ENCODE measurements at places on chromosomes 13 and 19. TPM values are rescaled to one million over a fixed set of nuclear protein-coding genes. Genes with fewer than 3 reads are reported as not detected.
A peak's percentile ranks its signal among the peaks of the same experiment; 100 is the strongest.

DNA sequence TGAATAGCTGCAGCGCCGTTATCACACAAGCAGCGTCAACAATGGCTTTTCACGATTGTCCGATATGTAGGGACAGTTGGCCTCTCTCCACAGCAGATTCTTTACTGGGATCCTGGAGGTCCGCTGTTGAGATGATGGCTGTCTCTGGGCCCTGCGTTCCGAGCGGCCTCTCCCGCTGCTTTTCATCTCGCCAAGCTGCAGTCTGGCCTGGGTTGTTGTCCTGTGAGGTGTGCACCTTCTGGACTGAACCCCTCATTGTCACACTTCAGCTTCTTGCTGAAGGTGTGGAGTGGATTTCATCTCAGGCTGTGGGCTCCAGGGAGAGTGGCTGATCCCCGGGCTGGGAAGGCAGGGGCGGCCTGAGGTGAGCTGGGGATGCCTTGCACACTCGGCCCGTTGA, 9.6 kb downstream of the UPF1 start:
- no peak for DNase-seq

DNA sequence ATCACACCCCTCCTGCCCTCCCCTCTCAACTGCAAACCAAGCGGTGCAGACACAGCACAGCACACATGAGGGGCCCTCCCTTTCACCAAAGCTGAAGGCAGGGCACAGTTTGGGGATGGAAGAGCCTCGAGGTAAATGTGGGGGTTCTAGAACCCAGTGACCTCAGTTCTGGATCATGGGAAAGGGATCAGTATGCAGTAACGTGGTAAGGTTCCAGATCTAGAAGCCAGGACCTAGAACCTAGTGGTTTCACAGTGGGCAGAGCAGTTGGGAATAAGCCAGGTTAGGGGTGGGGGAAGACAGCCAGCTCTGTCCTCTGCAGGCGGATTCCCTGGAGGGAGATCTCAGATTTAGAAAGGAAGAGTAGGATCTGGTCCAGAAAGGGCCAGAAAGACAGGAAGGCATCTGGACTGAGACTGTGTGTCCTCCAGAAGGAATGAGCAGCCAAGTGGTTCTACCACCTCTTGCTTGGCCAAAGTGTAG, 3.1 kb downstream of the FTL start:
- no peak for DNase-seq

DNA sequence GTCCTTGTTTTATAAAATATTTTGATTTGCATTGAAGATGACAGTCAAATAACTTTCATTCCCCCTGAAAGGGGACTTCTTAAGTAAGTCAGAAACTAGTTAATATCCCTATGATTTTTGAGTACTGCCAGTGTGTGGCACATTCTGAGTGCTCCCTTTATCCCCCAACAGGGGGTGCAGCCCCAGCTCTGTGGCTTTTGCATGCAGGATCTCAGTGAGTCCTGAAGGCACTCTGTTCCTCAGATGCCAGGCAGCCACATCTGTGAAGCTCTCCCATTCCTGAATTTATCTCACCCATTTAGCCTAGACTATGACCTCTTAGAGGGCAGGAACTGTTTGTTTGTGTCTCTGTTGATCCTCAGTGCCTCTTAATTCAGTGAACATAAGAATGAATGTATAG, 123.1 kb downstream of the CDK8 start:
- DNase-seq = no peak

DNA sequence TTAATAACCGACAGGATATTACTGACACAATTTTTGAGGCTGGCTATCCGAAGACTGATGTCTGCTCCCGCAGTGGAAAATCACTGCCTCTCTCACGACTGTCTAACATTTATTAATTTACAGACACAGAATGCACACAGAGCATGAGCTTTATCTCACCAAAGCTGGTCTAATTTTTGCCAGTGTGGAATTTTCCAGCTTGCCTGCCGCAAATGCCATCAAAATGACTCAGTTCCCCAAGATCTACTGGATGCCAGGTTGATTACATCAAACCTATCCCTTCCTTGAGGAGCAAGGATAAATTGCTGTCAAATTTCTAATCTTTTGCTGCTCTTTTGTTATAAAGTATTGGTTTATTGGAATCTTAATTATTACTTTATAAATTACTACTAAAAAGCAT, 1775.1 kb upstream of the PCDH20 start:
- no peak for DNase-seq

DNA sequence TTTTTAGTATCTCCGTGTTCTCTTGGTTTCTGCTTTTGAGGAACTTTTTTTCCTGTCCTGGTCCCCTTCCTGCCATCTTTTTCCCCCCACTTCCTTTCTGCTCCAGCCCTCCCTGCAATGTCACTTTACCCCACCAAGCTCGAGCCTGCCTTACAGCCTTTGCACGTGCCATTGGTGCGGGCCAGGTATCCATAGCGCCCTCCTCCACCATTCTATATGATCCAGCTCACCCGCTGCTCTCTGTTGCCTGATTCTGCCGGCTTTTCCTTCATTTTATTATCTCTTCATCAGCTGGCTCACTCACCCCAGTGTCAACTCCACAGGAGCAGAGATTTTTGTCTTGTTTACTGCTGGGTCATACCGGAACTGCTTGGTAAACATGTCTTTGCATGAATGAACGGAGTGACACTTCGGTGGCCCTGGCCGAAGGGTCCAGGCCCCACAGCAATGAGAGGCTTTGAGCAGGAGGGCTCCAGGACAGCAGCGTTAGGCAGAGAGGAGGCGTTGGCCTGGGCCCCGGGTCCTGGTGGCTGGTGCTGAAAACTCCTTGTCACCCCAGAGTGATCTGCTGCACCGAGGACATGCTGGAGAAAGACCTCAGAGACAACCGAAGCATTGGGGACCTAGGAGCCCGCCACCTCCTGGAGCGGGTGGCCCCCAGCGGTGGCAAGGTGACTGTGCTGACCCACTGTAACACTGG, 1.2 kb downstream of the MRI1 start:
- DNase-seq = no peak

GRCh38 chr13:39663508-39663907, 8.0 kb downstream of the COG6 start:
- DNase-seq = no peak

GRCh38 chr19:7294558-7295212, 471 bp upstream of the INSR start:
- DNase-seq = no peak

- no peak for DNase-seq
Measured at GRCh38 chr19:49287141-49287770, 37.7 kb downstream of the SLC6A16 start.

DNA sequence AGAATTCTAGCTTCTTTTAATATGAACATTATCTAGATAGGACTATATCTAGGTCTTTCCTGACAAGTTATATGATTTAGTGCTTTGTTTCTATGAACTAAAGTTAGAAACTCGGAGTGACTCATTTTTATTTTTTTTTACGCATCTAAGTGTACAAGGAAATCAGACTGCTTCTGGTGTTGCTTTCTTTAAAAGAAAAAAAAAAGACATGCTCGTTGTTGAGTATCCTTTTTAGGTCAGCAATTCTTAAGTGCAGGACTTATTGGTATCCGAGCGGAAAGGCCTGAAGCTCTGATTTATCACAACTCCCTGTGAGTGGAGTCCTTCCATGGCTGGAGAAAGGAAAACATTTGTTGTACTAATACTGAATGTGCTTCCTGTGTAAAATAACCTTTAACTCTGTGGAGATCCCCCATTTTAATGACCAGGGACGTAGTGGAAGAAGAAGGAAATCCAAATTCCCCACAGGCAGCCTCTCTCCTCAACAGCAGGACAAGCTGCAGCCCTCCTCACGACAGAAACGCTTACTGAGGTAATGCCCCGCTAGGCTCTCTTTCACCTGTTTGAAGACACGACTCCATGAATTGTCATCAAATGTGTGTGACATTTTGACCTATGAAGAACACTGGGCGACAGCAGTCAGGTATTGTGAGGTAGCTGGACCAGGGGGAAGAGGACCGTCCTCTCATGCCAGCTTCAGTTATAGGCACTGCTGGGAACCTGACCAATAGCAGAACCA, 17.9 kb upstream of the POMP start:
- DNase-seq = no peak

DNA sequence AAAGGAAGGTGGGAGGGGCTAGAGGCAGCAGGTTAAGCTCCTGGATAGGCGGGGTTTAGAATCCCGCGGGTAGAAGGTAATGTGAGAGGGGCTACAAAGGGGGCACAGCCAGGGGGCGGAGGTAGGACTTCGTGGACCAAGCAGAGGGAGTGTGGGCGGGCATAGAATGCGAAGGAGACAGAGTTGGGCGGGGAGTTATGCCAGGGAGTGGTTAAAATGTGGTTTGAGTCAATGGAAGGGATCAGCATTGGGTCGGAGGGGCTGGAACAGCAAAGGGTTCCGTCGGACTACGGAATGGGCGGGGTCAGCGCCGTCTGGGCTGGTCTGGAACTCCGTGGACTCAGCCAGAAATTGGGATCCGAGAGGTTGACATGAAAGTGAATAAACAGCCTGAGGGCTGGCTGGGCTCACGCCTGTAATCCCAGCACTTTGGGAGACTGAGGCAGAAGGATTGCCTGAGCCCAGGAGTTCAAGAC, 3.0 kb downstream of the LTBP4 start:
- no peak for DNase-seq

- no peak for DNase-seq
Measured at GRCh38 chr19:30540761-30541160, 168.6 kb downstream of the ZNF536 start.

GRCh38 chr13:31765138-31765785, 25.9 kb downstream of the RXFP2 start:
- DNase-seq = no peak

DNA sequence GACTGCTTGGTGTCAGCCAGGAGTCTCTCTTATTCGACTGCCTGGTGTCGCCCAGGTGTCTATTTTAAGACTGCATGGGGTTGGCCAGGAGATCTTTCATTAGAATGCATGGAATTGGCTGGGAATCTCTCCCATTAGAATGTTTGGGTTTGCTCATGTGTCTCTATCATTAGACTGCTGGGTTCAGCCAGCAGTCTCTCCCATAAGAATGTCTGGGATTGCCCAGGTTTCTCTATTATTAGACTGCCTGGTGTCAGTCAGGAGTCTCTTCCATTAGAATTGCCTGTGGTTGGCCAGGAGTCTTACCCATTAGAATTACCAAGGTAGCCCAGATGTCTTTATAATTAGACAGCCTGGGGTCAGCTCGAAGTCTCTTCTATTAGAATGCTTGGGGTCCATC, 1496.0 kb downstream of the UQCRFS1 start:
- no peak for DNase-seq

GRCh38 chr13:72562686-72563085, 164.7 kb downstream of the MZT1 start:
- no peak for DNase-seq

DNA sequence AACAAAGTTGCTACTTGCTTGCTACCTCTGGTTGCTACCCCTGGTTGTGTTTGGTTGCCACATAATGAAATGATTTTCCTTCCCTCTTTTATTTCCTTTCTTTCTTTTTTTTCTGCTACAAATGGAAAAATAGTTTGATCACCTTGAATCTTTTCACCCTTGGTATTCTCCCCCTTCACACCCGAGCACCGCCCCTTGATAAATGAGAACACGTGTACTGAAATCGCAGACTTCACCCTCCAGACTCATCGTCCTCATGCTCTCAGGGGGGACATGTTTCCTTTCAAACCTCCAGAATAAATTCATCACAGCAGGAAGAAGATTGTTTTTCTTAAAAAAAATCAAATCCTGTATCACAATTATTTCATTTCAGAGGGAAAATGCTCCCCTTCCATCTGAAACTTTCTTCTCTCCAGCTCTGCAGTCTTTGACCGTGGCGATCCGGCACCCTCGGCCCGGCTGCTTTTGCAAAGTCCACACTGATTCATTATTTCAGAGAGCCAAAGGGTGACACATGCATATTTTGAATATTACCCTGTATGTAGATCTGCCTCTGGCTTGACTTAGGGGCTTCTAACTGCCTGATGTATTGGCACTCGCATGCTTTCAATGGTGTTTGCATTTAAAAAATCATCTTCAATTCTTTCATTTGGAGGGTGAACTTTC, 222.6 kb upstream of the MAB21L1 start:
- no peak for DNase-seq

DNA sequence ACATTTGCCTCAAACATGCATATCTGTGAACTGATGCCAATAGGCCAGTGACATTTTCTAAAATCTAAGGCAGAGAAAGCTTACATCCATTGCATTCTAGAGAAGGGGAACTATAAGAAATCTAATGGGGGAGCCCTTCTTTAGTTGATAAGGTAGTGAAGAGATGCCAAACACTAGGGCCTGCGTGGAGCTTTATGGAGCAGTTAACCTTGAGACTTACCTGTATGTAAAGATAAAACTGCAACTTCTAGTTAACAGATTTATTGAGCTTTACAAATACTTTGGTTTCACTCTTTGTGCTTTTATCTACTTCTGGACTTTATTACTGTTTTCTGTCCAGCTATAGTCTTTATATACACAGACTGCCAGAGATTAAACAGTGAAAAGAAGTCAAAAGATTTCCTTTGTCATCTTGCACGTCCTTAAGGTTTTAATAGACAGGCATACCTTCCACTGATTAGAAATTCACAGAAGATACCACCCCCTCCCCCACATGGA, 457.6 kb downstream of the KLF12 start:
- DNase-seq = no peak

DNA sequence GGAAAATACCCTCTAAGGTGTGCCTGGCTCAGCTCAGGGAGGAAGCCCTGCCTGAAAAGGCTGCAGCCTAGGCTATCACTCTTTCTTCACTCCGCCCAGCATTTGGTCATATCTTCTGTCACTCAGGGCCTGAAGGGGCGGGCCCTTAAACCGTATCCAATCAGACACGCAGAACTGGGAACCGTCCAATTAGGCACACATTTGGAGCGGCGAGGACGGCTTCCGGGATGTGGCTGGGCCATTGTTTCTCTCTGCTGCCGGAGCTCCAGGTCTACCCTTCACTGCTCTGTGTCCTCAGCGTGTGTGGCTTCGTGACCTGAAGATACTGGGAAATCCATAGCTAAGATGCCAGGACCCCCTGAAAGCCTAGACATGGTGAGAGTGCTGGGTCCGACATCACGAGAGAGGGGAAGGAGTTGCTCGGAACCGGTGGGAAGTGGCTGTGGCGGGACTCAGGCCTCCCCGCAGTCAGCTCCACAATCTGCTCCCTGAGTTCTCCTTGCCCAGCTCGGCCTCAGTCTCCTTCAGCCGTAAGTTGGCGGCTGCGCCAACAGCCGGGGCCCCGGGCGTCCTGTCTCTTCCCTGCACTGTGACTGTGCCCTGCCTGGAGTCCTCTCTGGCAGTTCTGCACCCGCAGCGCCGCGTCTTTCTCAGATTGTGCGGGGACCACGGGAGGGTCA, at the start of gene ZNF493:
TSS of gene ZNF493 (plus strand) at position 241 of the 680 bp plus-strand sequence. CDS start at position 346, 105 bp downstream.
- peak; percentile 93 for DNase-seq

GRCh38 chr13:108451121-108451520, 178.3 kb upstream of the MYO16 start:
- no peak for DNase-seq

The ZNF274 gene
- 14.1 TPM for total RNA-seq

The COL5A3 gene
- 65.9 TPM for total RNA-seq

The ZNF234 gene
- 14.0 TPM for total RNA-seq

The EEF1AKMT1 gene
- total RNA-seq = 12.7 TPM

The SPACA7 gene
- total RNA-seq = not detected

The ZNF497 gene
- 0.65 TPM for total RNA-seq

The NAPSA gene
- total RNA-seq = 0.27 TPM

The KCNRG gene
- 0.59 TPM for total RNA-seq

The CD70 gene
- total RNA-seq = 8.1 TPM
